ENCODE measurements at places on chromosomes 7 and 10. TPM values are rescaled to one million over a fixed set of nuclear protein-coding genes. Genes with fewer than 3 reads are reported as not detected.
A peak's percentile ranks its signal among the peaks of the same experiment; 100 is the strongest.

GRCh38 chr10:43315535-43316207, 48.8 kb upstream of the RASGEF1A start:
- DNase-seq, result no peak

DNA sequence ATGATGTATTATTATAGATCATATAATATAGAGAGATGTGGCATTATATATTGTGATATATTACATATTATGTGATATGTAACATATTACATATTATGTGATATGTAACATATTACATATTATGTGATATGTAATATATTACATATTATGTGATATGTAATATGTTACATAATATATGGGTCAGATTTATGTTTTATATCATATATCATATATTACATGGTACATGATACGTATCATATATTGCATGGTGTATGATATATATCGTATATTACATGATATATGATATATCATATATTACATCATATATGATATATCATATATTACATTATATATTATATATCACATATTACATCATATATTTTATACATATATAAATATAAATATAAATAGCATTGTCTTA, 164.1 kb upstream of the NEBL start:
- no peak for DNase-seq

DNA sequence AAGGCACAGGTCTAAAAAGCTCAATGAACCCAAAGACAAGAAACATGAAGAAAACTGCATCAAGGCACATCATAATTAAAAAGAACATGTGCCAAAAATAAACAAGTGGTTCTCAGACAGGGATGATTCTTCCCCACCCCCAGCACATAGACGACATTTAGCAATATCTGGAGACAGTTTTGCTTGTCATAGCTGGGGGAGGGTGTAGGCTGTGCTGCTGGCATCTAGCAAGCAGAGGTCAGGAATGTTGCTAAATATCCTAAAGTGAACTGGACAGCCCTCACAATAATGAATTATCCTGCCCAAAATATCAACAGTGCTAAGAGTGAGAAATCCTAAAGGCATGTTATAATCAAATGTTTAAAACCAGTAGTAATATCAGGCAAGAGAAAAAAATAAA, 122.6 kb downstream of the MICU1 start:
- no peak for DNase-seq

DNA sequence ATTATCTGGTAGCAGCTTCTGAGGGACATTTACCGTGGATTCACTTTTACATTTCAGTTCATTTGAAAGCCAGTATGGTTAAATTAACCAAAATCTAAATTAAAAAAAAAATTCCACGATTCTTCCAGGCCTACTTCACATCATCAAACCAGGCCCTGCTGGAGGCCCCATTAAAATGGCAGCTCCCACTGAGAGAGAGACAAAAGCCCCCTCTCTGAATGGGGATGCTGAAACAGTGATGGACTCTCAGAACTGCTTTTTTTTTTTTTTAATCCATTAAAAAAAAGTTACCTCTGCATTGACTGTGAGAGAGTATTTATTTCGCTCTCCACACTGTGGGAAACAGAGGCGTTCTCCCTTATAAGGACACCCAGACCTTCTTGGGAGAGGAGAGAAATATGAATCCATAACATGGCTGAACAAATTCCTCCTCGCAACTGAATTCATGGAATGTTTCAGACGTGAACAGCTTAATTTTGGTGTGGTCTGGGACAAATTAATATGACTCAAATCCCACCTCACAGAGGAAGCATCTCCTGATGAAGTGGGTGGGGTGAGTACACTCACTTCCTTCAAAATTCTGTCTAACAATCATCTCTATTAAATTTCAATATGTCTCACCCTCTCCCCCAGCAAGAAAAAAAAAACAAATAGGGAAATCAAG, 73.5 kb downstream of the SAMD9 start:
- DNase-seq, result no peak

HNRNPA2B1 gene
- 178 TPM for total RNA-seq

CBLL1 gene
- 38.9 TPM for total RNA-seq

NODAL gene
- total RNA-seq, result not detected

CTBP2 gene
- total RNA-seq, result 69.8 TPM

GRCh38 chr10:85916286-85916685, 450.3 kb downstream of the GRID1 start:
- no peak for DNase-seq

GHRHR gene
- not detected for total RNA-seq

- no peak for DNase-seq
Measured at GRCh38 chr7:41624818-41625217, 78.1 kb downstream of the INHBA start.

DNA sequence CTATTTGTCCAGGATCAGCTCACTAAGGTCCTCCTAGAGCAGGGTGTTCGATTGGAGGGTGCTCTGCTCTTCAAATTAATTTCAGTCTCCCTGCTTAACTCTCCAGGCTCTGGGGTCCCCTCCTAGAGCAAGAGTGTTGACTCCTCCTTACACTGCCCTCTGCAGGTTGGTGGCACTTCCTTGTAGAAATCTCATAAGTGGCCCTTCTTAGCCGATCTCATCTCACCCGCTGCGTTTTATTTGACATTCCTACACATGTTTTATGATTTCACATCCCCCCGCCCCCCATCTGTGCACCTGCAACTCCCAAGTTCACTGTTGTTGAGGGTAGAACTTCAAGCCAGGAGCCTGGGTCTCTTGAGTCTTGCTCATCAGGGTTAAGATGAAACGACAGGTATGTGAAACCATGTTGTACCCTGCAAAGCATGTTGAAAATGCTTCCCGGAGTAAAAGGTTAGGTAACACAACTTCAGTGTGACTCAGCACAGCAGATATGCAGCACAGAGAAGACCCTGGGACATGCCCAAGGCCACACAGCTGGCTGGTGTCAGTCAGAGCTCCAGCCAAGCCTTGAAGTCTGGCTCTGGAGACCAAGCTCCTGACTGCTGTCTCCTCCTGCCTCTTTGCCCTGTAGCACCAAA, 171.2 kb downstream of the PRKAG2 start:
- no peak for DNase-seq

DLD gene
- 127 TPM for total RNA-seq

GRCh38 chr7:55521917-55522902, 50.1 kb downstream of the VOPP1 start:
- no peak for DNase-seq

HHEX gene
- total RNA-seq, result not detected

DNA sequence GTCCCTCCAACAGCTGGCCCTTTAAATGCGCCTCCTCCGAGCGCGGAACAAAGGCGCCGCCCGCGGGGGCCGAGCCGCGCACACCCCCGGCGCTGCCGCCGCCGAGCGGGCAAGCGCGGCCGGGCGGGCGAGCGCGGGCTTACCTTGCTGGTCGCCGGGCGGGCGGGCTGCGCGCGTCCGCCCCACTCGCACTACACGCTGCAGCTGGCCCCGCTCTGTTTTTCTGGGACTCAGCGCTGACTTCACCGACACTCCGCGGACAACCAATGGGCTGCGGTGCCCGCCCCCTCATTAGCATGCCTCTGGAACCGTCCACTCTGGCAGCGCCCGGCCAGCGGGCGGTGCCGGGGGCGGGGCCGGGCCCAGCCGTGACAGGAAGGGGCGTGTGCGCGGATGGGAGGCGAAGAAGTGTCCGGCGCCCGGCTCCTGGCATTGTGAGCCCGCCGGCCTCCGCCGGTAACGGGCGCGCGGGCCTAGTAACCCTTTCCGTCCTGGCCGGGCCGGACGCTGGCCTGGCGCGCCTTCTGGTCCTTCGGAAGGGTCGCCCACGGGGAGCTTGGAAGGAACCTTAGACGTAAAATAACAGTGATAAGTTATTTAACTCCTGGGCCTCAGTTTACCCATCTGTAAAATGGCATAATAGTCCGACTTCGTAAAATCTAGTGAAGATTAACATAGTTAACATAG, at the start of gene SORBS1:
SORBS1 (minus strand) TSS at position 195 of the 687 bp plus-strand sequence. CDS start 120,236 bp downstream, outside the sequence.
- DNase-seq, result peak; percentile 95

- peak; percentile 56 for DNase-seq
Measured at GRCh38 chr10:4678023-4678950, 147.7 kb upstream of the AKR1E2 start.

EMX2 gene
- not detected for total RNA-seq

- no peak for DNase-seq
Measured at GRCh38 chr7:72435366-72435765, 23.2 kb upstream of the CALN1 start.

Data from H4 (cell line).